ENCODE measurements at places on chromosomes 1 and 21.
A peak's percentile ranks its signal among the peaks of the same experiment; 100 is the strongest.

DNA sequence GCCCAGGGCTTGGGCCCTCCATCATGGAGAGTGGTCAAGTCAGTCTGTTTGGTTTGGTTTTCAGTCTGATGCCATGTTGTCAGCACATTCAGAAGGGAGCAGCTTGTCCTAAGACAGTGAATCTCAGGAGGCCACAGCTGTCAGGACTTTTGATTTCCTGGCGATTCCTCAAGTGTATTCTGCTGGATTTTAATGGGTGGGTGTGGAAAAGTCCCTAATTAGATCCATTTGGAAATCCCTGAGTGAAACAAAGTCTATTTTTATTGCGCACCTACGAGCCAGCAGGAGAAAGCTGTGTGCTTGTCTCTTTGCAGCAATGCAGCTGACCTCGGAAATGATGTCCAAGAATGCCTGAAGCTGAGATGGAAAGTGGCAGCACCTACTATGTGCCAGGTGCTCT, 21.6 kb upstream of the FHAD1 start:
- no peak overlapping the region for H3K27ac ChIP-seq
- DNase-seq = no peak
- no peaks in the 10 kb centered on the region for H3K27me3 ChIP-seq
- H3K4me3 ChIP-seq = no peak overlapping the region
- no peaks in the 10 kb centered on the region for H3K4me1 ChIP-seq
- H3K36me3 ChIP-seq = no peaks in the 10 kb centered on the region

GRCh38 chr1:40901886-40902852, 40.0 kb upstream of the CITED4 start:
- H3K27me3 ChIP-seq = no peaks in the 10 kb centered on the region
- H3K4me3 ChIP-seq = no peak overlapping the region

DNA sequence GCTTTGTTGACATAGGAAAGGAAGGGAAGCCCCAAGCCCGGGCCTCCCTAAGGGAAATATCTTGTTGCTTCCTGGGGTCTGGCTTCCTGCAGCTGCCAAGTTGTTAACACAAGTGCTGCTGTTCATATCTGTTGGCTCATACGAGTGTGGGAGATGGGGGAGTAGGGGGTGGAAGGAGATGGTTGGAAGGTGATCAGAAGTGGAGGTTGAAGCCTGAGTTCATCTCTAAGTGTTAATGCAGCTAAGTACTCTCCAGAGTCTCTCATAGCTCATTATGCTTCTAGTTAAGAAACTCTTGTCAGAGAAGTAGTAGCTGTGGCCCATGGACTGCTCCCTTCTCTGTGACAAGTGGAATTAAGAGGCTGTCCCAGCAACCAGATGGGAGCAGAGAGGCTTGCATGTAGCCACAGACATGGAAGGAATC, 319.2 kb upstream of the SPAG17 start:
- no peak overlapping the region for H3K4me3 ChIP-seq
- no peak overlapping the region for H3K27ac ChIP-seq
- H3K36me3 ChIP-seq = no peaks in the 10 kb centered on the region

DNA sequence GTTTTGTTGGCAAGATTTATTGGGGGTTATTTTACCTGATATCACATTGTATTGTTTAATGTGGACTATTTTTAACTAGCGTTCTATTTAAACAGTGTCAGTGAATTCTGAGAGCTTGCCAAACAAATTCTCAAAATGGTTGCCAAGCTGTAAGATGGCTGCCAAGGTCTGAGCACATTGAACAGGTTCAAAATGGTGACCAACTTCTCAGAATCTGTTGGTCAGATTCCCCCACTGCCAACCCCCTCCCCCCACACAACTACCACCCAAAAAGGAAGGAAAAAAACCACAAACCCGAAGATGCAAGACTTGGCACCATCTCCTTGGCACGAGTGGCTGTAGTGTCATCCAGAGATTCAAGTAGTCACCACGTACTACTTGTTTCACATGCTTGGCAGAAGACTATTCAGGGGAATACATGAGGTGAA, 159.1 kb downstream of the NFIA start:
- no peak overlapping the region for H3K4me3 ChIP-seq
- peaks cover 20% of the 10 kb centered on the region for H3K4me1 ChIP-seq
- no peaks in the 10 kb centered on the region for H3K27me3 ChIP-seq
- H3K27ac ChIP-seq = peak overlapping the region; percentile 52

DNA sequence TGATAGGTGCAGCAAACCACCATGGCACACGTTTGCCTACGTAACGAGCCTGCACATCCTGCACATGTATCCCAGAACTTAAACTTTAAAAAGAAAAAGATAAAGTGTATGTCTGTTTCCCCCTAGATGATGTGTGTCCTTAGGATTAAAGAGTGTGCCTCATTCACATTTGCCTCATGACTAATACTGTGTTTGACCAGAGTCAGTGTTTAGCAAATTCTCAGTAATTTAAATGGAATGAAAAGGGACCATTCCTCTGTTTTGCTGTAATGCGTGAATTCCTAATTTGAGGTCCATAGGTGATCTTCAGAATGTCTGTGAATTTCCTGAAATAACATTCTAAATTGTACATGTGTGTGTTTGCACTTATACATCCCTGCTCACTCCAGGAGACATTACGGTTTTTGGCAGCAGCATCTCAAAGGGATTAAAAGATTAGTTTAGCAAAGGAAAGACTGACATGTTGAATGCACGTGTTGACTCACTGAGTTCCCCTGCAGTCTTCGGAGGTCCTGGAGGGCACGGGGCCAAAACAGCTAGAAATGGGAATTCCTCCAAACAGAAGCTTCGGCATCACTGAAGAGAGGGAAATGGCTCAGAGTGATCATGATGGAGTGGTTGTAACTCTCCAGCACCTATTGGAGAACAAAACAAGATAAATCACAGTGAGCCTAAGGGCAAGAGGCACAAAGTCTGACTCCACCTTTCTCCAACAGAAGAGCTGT, 19.1 kb upstream of the SLC35F3 start:
- H3K27me3 ChIP-seq = peaks cover 28% of the 10 kb centered on the region
- H3K4me3 ChIP-seq = no peak overlapping the region
- no peaks in the 10 kb centered on the region for H3K4me1 ChIP-seq

DNA sequence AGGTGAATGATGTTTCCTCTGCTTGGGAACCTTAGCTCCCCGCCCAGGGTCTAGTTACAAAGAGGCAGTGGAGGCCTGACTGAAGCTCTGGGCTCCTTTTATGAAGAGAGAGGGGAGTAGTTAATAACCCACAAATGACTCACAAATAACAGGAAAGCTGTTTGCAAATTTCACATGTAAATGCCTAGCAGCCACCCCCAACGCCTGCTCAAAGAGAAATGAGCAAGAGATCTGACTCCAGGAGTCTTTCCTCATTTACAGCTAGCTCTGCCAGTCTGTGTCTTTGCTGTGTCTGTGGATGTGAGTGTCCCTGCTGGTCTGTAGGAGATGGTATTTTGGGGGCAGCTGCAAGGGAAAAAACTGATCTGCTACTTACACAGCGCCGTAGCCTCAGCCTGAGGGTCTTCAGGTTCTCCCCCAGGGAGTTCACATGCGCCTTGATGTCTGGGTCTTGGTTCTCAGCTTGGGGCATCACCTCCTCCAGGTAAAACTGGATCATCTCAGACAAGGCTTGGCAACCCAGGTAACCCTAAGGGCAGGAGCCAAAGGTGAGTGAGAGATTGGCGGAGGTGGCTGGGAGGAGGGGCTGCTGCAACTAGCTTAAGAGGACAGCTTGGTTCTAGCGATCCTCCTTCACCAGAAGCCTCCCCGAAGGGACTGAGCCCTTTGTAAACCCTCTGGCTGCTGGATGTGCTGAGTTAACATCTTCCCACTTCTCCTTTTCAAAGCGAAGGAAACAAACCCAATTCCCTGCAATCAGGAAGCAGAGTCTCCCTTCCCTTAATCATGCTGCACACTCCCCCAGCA, at the start of gene IL19:
IL19 (plus strand) TSS at position 243 of the 807 bp plus-strand sequence. CDS start 65,890 bp downstream, outside the sequence.
- no peak within 1 kb of the TSS for H3K4me3 ChIP-seq
- H3K36me3 ChIP-seq = no peaks in the 10 kb centered on the region
- no peaks in the 10 kb centered on the region for H3K4me1 ChIP-seq

GRCh38 chr1:32897082-32898049, 3.8 kb downstream of the TMEM54 start:
- H3K4me3 ChIP-seq = no peak overlapping the region
- no peaks in the 10 kb centered on the region for H3K27me3 ChIP-seq
- no peaks in the 10 kb centered on the region for H3K36me3 ChIP-seq
- H3K4me1 ChIP-seq = peaks cover 9% of the 10 kb centered on the region
- no peak overlapping the region for H3K27ac ChIP-seq

DNA sequence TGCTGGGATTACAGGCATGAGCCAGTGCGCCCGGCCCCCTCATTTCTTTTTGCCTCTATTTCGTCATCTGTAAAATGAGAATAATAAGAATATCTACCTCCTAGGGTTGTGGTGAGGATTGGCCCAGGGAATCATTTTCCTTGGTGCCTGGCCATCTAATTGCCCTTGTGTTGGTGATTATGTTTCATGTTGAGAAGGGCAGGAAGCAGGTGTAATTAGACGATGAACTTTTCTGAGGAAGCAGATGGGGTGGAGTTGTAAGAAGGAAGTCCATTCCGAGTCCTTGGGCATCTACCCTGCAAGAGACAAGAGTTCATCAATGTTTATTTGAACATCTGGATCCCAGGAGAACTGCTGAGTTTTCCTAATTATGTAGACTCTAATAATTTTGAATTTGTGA, 38.7 kb upstream of the NEK2 start:
- no peaks in the 10 kb centered on the region for H3K36me3 ChIP-seq
- H3K27ac ChIP-seq = no peak overlapping the region
- H3K27me3 ChIP-seq = no peaks in the 10 kb centered on the region
- DNase-seq = no peak

GRCh38 chr1:237894131-237894530, 3.4 kb upstream of the ZP4 start:
- H3K4me3 ChIP-seq = no peak overlapping the region
- no peaks in the 10 kb centered on the region for H3K36me3 ChIP-seq
- H3K27me3 ChIP-seq = no peaks in the 10 kb centered on the region
- no peaks in the 10 kb centered on the region for H3K4me1 ChIP-seq
- no peak overlapping the region for H3K27ac ChIP-seq

All from Panc1 (cell line).